ENCODE measurements at places on chromosomes 5 and 9.

DNA sequence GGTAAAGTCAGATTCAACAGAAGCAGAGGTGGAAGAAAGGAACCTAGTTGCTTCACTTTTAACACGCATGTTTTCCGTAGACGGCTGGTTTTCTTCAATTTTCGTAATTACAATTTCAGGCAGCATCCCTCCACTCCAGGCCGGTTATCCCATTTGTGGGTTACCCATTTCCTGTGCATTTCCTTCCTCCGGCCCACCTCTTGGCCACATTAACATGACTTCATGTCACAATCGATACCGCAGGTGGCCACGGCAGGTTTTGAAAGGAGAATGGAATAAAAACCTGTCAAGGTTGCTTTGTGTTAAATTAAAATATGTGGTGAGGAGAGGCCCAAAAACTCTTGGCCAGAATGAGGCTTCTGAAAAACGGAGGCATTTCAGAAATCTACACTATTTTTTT lies 130.2 kb downstream of the PCSK5 start:
- DNase-seq = peak; percentile 31

GRCh38 chr9:792331-793260 lies 48.9 kb upstream of the DMRT1 start:
- DNase-seq = no peak

DNA sequence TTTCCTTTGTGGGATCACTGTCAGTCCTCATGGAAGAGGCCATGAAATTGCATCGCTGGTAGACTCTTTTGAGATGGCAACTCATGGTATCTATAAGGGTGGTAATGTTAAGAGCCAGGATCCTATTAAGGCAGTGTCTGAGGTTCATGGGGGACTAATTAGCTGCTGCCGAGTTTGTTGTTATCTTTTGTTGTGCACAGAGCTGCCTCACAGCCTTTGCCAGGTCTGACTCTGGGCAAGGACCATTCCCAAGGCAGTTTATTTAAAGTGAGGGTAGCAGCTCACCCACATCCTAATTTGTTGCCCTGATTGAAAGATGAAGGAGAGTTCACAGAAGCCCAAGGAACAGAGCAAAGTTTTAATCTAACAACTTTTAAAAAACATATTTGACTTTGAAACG lies 7.9 kb downstream of the SMARCA2 start:
- no peak for DNase-seq

GRCh38 chr9:124267271-124267807 lies 9.6 kb downstream of the NEK6 start:
- no peak for DNase-seq

DNA sequence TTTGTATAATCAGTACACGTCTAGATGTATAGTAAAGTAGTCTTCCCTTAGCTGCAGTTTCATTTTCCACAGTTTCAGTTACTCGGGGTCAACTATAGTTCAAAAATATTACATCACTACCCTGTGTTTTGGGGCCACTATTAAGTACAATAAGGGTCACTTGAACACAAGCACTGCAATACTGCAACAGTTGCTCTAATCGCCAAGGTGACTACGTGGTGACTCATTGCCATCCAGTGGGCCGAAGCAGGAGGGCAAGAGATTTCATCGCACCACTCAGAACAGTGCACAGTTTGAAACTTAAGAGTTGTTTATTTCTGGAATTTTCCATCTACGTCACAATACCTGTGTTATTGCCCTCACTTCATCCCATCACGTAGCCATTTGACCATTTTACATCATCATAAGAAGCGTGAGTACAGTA lies at the start of gene ARL14EPL:
TSS of gene ARL14EPL (plus strand) at position 379 of the 424 bp plus-strand sequence. CDS start 18,994 bp downstream, outside the sequence.
- DNase-seq = peak; percentile 59

DNA sequence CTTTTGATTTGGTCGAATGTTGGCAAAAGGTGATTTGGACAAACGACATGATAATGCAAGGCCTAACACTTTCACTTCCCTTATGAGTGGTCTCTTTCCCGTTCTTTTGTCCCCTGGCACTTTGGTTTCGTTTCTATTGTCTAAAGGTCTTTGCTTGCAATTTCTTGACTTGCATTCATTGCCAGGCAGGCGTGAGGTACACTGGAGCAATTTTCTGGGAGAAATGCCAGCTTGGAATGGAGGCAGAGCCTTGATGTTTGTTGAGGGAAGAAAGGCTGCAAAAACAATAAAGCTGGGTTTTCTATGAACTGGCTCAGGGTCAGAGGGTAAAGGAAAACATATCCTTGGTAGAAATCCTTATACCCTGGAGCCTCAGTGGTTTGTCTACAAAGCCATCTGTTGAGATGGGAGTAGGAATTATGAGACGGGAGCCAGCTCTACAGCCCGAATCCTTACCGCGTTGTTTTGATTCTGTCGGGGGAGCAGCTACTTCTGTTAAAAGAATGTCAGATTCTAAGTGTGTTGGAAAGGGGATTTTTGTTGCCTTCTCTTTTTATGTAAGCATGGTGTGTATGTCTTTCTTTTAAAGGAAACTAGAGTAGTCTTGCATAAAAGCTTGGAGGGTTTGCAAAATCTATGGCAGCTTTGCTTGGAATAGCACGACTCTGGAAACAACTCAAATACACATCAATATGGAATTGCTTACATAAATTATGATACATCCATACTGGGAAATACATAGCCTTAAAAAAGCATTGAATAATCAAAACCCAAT lies 158.9 kb downstream of the RMI1 start:
- peak; percentile 67 for DNase-seq

GRCh38 chr5:154168395-154168794 lies 22.1 kb upstream of the GALNT10 start:
- peak; percentile 35 for DNase-seq

- no peak for DNase-seq
These were observed 104.1 kb downstream of the ROR2 start for GRCh38 chr9:91845879-91846278.

- DNase-seq = no peak
These were observed 46.9 kb downstream of the RAB14 start for GRCh38 chr9:121154782-121155181.

DNA sequence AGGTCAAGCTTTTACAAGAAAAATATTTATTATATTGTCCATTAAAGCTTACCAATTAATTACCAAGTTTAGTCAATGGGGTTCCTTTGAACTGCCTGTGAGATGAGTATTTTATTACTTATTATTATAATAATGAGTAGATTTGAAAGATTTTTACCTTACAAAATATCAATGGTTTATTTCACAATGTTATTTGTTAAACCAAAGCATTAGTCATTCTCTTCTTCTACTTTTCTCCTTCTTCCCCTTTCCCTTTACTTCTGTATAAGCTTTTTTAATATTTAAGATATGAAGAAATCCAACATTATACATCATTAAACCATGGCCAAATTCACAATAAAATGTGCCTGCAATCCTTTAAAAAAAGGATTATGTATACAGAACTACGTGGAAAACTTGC lies 369.5 kb downstream of the ARL15 start:
- no peak for DNase-seq

DNA sequence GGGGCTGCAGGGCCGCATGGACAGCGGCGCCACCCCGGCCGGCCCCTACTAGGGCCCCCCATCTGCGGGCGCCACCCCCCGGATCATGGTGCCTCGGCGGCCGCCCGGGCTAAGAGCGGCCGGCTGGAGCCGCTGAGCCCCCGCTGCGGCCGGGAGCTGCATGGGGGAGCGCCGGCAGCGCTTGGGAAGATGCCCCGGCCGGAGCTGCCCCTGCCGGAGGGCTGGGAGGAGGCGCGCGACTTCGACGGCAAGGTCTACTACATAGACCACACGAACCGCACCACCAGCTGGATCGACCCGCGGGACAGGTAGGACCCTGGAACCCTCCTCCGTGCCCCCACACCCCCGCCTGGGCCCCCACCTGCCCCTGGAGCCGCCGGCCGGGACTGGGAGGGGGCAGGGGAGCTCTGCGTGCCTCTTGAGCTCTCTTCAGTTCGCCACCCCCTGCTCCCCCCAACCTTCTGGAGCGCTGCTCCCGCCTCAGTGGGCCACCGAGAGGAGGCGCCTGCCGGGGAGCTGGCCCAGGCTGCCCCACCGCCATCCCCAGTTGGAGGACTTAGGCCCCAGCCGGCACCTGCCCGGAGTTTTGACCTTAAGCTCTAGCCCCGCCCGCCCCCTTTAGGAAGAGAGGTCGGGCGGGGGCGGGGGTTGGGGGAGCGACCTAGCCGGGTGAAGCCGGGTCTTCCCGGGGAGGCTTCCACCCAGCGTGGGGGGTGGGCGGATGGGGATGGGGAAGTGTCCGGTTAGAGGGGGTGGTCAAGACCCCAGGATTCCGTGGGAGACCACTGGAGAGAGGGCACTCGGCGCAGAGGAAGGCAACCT lies 730 bp downstream of the WWC1 start:
- no peak for DNase-seq

GRCh38 chr5:64301566-64301965 lies 135.9 kb downstream of the RNF180 start:
- no peak for DNase-seq

DNA sequence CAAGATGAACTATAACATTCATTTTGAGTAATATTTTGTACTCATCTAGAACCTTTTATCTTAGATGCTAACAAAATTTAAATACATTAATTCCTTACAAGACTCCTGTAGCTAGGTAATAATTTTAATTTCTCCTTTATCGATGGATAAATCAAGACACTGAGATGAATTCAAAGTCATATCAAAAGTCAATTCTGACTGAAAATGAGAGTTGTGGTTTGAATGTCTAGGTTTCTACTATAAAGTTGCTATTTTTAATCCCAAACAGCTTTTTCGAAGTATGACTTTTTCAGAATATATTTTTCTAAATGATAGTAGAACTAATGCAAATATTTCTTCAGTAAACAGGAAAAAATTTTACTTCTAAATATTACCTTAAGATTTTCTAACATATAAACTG lies 491.7 kb upstream of the FAM174A start:
- no peak for DNase-seq

DNA sequence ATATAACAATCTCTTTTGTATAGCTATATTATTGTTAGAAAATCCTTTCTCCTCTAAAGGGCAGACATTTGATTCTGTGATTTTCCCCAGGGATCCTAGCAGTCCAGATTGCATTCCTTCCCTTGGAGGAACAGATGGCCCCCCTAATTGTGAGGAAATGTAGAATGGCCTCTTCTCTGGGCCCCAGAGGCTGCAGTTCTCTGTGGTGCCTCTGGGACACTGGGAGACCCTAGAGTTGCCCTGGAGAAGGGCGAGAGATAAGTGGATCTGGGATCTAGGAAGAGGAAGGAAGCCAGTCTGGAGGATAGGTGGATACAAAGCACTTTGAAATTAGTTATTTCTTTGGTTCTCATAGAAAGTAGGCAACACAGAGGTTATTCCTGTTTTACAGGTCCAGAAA lies 1.9 kb upstream of the HINT2 start:
- no peak for DNase-seq

- DNase-seq = no peak
These were observed 1.4 kb downstream of the PBX3 start for GRCh38 chr9:125748446-125749099.

- no peak for DNase-seq
These were observed 272.9 kb upstream of the PTGER4 start for GRCh38 chr5:40406741-40407211.

- DNase-seq = no peak
These were observed 126.1 kb upstream of the HAPLN1 start for GRCh38 chr5:83846624-83847350.

DNA sequence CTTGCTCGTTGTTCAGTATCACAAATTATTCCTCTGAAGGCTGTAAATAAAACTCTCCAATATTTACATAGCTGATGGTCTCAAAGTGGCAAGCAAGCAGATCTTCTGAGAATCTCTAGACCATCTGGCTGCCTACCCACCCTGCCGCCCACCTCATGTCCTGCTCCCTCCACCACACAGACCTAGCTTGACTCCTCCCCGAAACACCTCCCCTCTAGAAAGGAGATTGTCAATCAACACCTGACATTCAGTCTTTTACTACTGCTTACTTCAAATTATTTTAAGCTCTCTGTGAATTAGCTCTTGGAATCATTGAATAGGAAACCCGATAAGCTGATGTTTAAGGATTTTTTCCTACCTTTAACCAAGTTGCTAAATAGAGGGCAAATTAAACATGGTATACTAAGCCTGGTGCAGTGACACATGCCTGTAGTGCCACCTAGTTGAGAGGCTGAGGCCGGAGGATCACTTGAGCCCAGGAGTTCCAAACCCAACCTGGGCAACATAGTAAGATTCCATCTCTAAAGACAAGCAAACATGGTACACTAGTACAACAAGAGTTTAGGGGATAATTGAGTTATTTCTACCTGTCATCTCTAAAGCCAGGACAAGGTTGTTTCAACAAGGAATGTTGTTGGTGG lies 10.9 kb upstream of the SOWAHA start:
- DNase-seq = no peak

DNA sequence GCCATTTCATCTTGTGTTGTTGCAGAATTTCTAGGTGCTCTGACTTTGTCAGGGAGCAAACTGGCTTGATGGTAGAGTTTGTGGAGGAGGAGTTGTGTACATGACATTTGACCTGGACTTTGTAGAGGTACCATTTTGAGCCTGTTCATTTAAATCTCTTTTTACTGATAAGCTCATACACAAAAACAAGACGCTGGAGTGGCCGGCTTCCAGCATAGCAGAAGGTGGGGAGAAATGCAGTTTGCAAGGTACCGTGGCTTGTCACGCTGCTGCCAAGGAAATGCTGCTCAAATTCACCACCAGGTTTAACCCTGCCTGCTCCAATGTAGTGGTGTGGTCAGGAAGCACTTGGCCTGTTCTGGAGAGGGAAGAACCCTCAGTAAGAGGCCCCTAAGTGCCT lies 18.9 kb upstream of the IQGAP2 start:
- DNase-seq = no peak

GRCh38 chr5:84437673-84438315 lies 53.1 kb upstream of the EDIL3 start:
- DNase-seq = no peak

GRCh38 chr5:108548684-108549596 lies 167.0 kb upstream of the FBXL17 start:
- DNase-seq = no peak

- DNase-seq = no peak
These were observed 102.7 kb downstream of the UGCG start for GRCh38 chr9:111999319-111999718.

- DNase-seq = no peak
These were observed 79.1 kb downstream of the MROH2B start for GRCh38 chr5:40991981-40992559.

DNA sequence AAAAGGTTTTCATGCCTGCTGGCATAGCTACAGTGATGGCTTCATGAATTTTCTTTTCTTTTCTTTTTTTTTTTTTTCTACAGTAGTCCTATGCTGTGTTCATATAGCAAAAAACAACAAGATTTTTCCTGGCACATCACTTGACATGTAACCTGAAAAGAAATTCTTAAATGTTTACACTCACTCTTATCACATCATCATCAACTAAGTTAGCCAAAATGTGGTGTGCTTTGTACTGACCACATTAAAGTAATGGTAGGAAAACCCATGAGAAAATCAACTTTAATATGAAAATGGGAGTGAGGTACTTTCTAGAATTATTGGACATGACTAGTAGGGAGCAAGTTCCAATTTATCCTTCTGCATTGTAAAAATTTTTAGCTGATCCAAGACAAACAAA lies 146.7 kb downstream of the SSBP2 start:
- DNase-seq = no peak

Measured in muscle of arm (tissue), 14 donors.